Naive thymus-derived CD8-positive, alpha-beta T cell (primary cell): ENCODE measurements at places on chromosomes 13 and 19.

- no peak for DNase-seq
Observed at GRCh38 chr19:51621178-51621577, 9.0 kb downstream of the SIGLEC5 start.

DNA sequence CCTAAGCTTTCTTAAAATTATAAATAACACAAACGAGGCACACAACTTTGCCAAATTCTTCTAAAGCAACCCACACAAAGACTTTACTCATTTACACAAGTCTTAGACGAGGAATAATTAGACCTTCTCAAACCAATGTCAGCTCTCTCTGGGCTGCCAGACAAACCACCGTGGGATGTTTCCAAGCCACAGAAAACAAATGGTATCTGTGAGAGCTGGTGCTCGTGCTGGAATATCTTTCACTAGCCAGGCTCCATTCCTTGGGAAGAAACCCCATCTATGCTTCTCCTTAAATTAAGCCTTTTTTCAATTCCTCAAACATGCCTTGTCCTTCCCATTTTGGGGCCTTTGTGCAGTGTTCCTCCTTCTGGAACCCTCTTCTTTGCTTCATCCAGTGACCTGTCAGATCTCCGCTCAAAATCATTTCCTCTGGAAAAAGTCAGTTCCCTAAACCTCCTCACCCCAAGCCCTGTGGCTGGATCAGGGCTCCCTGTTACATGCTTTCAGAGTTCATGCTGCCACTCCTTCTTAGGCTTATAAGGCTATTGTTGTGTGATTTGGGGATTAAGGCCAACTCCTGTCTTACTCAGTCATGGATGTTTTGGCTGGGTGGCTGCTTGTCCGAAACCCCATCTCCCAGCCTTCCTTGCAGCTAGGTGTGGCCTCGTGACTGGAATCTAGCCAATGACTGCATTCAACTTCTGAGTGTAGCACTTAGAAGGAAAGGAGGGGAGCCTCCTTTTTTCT is 64.2 kb upstream of the GTF2F2 start:
- DNase-seq: no peak

DNA sequence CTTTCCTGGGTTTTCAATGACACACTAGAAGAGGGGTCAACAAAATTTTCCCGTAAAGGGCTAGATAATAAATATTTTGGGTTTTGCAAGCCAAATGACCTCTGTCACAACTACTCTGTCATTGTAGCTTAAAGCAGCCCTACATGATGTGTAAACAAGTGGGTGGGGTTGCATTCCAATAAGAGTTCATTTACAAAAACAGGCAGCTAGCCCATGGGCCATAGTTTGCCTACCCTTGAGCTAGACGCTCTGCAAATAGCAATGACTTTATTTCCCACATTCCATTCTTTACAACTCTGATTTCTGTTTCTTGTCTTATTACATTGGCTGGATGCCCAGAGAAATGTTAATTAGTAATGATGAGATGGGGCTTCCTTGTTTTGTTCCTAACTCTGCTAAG is 76.0 kb downstream of the ZNF557 start:
- DNase-seq: no peak

- no peak for DNase-seq
Observed at GRCh38 chr19:23070353-23071146, 46.3 kb upstream of the ZNF730 start.

- DNase-seq: no peak
Observed at GRCh38 chr19:6521718-6522646, 8.8 kb upstream of the TNFSF9 start.
